ENCODE measurements at places on chromosomes 7 and 10. TPM values are rescaled to one million over a fixed set of nuclear protein-coding genes. Genes with fewer than 3 reads are reported as not detected.

DNA sequence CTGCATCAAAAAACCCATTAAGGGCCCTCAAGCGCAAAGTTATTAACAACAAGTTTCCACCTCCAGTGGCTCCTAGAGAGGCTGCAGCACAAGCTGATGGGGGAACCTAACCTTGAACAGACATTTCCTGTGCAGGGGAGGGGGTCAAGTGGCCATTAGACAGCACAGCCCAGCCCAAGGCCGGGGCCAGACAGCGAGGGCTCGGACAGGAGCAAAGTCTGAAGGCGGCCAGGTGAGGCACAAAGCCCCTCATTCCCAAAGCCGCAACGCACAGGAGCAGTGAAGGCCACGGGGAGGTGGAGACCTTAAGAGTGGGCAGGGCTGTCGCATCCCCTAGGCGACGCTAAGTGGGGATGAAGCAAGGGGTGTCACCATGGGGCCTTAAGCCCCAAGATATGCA lies 73.2 kb upstream of the ZNF746 start:
- no peak for DNase-seq

- no peak for DNase-seq
Observed at GRCh38 chr7:69992938-69993337, 394.7 kb downstream of the AUTS2 start.

GRCh38 chr7:71220210-71220695 lies 88.3 kb downstream of the GALNT17 start:
- no peak for DNase-seq

DNA sequence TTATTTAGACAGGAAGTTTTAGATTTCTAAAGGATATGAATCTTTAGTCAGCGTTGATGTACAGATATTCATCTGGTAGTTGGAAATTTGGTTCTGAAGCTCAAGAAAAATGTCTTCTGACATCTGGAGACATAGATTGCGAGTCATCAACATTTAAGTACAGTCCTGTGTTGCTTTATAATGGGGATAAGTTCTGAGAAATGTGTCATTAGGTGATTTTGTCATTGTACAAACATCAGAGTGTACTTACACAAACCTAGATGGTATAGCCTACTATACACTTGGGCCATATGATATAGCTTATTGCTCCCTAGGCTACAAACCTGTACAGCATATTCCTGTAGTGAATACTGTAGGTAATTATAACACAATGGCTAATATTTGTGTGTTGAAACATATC lies 49.6 kb upstream of the UBN2 start:
- no peak for DNase-seq

DNA sequence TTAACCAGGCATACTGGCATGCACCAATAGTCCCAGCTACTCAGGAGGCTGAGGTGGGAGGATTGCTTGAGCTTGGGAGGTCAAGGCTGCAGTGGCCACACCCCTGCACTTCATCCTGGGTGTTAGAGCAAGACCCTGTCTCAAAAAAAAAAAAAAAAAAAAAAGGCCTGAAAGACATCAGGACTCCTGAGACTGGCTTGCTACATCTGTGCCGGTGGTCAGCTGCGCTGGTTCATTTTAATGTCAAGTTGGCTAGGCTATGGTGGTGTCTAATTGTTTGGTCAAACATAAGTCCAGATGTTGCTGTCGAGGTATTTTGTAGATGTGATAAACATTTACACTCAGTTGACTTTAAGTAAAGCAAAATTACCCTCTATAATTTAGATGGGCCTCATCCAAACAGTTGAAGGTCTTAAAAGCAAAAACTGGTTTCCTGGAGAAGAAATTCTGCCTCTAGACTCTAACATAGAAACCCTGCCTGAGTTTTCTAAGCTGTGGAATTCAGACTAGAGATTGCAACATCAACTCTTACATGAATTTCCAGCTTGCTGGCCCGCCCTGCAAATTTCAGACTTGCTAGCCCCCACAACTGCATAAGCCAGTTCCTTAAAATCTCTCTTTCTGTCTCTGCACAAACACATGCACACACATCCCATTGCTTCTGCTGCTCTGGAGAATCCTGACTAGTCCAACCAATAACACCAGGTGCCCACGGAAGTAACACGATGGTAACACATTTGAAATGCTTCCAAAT lies 18.2 kb downstream of the MYOF start:
- no peak for DNase-seq

DNA sequence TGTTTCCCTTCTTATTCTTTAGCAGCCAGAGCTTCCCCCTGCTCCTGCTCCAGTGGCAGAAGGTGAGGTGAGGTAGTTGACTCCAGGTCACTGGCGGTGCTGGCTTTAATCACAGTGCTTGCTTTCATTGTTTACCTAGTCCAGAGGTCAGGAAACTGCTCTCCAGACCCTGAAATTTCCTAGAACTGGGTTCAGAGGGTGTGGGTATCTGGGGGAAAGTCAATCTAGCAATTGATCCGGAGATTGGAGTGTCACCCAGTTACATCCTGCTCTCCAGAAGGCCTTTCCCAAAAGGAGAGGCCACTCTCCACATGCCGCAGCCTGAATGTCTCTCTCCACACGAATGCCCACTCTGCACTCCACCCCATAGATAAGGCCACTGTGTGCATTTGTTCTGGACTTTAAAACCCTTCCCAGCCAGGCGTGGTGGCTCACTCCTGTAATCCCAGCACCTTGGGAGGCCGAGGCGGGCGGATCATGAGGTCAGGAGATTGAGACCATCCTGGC lies 2.1 kb upstream of the MBL2 start:
- DNase-seq, result peak; percentile 93

GRCh38 chr7:99631295-99632109 lies 14.8 kb downstream of the ZSCAN25 start:
- no peak for DNase-seq

DNA sequence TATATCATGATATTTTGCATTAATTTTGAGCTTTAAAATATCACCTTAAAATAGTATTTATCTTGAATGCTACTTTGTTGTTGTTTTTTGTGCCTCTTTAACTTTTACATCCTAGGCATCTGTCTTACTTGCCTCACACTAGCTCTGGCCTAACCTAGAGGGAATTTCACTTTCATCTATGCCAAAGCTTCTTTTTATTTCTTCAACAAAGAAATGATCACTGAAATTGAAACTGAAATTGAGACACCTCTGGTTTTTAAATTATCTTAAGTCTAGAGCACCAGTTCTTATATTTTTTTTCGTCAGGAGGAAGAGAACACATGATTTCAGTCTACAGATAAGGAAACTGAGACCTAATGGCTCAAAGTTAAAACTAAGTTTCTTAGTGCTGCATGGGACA lies 3.5 kb upstream of the SCIN start:
- no peak for DNase-seq

- DNase-seq, result no peak
Observed at GRCh38 chr7:151058781-151059366, 515 bp upstream of the SLC4A2 start.

DNA sequence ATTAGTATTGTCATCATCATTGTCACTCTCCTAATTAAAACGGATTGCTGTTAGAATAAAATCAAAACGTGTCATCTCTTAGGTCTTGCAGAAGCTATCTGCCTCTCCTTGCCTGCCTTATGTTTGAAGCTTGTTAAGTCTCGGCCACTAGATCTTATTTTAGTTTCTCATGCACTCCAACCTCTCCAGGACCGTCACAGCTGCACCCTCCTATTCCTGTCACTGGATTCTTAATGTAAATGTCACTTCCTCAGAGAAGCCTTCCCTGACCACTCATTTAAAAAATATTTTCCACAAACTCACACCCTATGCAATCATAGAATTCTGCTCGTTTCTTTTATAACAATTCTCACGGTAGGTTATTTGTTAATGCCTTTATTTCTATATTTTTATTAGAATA lies 103.9 kb upstream of the DKK1 start:
- DNase-seq, result no peak

DNA sequence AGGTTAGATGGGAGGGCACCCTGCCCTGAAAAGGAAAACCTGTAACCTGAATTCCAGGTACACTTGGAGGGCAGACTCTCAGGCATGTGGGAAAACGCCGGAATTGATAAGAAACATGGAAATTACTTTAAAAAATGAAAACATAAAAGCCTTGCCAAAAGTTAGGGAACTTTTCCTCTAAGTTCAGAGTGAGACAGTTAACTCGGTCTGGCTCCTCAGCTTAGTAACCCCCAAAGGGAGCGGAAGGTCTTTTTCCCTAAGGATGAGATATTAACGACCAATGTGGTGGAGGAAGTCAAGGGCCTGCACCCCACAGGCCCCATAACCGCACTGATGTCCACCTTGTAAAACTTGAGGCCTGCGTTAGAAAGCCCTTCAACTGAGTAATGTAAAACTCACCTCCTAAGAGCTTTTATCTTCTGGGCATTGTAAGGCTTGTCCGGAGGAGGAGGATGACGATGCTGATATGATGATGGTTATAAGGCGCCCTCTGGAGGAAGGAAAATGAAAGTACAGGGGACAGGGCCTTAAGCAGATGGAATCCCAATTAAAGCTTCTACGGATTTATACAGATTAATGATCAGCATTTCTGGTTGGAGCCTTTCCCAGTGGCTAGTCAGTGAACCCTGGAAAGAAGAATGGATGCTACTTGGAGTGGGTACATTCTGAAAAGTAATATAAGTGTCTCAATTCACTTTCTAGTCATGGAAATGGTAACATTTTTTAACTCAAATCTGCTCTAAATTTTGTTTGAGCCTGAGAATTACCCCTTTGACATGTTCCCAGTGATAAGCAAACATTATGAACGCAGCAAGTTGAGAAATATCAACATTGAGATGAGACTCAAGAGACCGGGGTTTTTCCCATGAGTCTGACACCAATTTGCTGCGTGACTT lies 694 bp downstream of the COL1A2 start:
- no peak for DNase-seq

GRCh38 chr7:157548691-157549303 lies 212.0 kb downstream of the DNAJB6 start:
- no peak for DNase-seq

- no peak for DNase-seq
Observed at GRCh38 chr10:50615658-50616057, 8.1 kb downstream of the SGMS1 start.

DNA sequence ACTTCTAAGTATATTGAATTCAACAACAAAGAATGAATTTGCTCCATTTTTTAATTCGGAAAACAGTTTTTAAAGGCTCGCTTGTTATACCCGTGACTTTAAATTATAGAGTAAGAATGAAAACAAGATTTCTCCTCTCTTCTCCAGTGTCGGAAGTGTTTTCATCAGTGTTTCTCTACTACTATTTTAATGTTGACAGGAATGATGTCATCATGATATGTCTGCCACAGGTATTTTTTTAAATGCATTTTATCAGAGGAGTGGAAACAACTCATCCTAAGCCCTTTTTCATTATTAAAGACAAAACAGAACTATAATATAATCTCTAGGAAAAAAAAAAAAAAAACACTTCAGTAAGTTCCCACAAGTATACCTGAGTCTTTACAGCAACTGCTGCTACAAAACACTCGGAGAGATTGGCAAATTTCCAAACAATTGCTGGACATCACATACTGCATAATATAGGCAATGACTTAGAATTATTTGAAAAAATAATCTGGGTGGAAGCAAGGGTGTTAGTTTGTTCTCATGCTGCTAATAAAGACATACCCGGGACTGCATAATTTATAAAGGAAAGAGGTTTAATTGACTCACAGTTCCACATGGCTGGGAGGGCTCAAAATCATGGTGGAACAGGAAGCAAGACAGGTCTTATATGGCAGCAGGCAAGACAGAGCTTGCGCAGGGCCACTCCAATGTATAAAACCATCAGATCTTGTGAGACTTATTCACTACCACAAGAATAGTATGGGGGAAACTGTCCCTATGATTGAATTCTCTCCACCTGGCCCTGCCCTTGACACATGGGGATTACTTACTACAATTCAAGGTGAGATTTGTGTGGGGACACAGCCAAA lies 4.8 kb upstream of the RNF32 start:
- no peak for DNase-seq

DNA sequence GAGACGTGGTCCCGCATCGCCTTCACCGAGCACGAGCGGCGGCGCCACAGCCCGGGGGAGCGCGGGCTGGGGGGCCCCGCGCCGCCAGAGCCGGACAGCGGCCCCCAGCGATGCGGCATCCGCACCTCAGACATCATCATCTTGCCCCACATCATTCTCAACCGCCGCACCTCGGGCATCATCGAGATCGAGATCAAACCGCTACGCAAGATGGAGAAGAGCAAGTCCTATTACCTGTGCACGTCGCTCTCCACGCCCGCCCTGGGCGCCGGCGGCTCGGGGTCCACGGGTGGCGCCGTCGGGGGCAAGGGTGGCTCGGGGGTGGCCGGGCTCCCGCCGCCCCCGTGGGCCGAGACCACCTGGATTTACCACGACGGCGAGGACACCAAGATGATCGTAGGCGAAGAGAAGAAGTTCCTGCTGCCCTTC lies 737 bp downstream of the CNNM2 start:
- peak; percentile 59 for DNase-seq

GRCh38 chr10:80284522-80284921 lies 4.9 kb downstream of the MAT1A start:
- DNase-seq, result peak; percentile 76

DNA sequence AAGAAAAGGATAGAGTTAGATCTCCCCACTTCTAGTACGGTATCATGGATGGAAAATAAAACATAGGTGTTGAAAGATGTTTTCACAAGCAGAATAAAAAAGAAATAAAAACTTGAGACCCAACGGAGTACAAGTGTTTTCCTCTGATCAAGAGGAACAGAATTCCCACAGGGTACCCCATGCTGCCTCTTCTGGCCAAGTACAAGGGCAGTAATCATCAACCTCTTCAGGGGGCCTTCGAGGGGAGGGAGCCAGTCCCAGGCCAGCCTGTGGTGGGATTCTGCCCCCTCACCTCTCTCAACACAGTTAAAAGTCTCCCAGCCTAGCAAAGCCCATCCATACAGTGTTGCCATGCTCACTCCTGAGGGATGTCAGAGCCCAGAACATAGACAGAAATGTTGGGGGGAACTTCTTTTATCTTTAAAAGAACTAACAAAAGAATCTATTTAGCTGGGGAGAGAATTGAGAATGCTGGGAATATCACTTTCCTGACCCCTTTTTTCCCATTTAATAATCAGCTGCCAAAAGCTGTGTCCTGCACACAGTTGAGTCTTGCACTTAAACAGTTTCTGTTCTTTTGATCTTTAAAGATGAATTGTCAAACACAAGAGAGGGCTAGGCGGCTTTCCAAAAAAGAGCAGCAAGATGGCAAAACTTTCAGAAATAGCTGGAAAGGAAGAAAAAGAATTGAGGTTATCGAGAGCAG lies 101.7 kb downstream of the PTN start:
- no peak for DNase-seq

DNA sequence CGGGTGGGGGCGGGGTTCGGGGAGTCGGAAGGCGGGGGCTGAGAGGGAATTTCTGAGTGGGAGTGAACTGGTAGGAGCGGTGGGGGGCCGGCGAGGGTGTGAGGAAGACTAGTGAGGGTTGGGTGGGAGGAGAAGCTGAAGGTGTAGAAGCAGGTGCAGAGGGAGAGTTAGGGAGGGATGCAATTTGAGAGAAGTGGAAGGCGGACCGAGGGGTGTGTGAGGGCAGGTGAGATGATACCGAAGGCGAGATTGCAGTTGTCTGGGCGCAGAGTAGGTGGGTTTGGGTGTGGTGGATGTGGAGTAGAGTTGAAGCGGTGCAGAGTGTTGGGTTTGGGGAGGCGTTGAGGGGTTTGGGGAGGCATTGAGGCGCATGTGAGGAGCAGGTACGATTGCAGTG lies 643 bp downstream of the KAT6B start:
- DNase-seq, result no peak

- no peak for DNase-seq
Observed at GRCh38 chr7:106223156-106223555, 61.6 kb downstream of the NAMPT start.

Gene OTUD1
- total RNA-seq, result 5.7 TPM

Gene TMEM229A
- total RNA-seq, result not detected

Gene CYTH3
- total RNA-seq, result 2.7 TPM

Gene KNDC1
- 4.6 TPM for total RNA-seq

Gene HMX3
- not detected for total RNA-seq

Gene PSD
- 0.18 TPM for total RNA-seq

Gene NPSR1
- total RNA-seq, result not detected

Gene MEPCE
- 20.9 TPM for total RNA-seq

Gene ZNF365
- 0.06 TPM for total RNA-seq

Data from right lobe of liver (tissue), 6 donors.